ENCODE measurements at places on chromosomes 4 and X.
A peak's percentile ranks its signal among the peaks of the same experiment; 100 is the strongest.

- no peak for DNase-seq
Measured at GRCh38 chr4:177080388-177080787, 229.3 kb upstream of the NEIL3 start.

- DNase-seq, result no peak
Measured at GRCh38 chr4:6929812-6930464, 20.3 kb downstream of the TBC1D14 start.

- peak; percentile 72 for DNase-seq
Measured at GRCh38 chr4:77579406-77580076, 26.1 kb upstream of the CXCL13 start.

GRCh38 chrX:73134741-73135140 is 55.4 kb upstream of the PABPC1L2A start:
- DNase-seq, result no peak

GRCh38 chrX:1720836-1721235 is 106.0 kb downstream of the ASMT start:
- DNase-seq, result no peak

DNA sequence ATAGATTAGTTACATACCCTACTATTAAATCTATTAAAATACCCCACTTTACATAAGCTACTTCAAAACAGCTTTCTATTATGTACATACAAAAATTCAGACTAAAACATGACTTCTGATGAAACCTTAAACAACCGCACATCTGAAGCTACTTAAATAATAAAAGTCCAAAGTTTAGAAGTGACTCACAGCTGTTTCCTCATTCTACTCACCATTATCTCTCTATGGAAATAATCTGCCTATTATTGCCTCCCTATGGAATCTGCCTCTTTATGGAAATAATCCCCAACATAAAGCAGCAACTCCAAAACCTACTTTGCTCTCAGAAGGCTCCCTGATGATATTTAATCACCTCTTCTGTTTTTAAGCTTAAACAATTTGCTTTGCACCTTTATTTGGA is 15.7 kb upstream of the BANK1 start:
- peak; percentile 70 for DNase-seq

- no peak for DNase-seq
Measured at GRCh38 chr4:38452009-38452408, 212.0 kb upstream of the KLF3 start.

- no peak for DNase-seq
Measured at GRCh38 chr4:83205760-83206159, 78.8 kb downstream of the COQ2 start.

GRCh38 chrX:29257521-29257920 is 670.3 kb downstream of the IL1RAPL1 start:
- no peak for DNase-seq

- DNase-seq, result no peak
Measured at GRCh38 chr4:12499693-12500092, 984.4 kb downstream of the RAB28 start.

GRCh38 chr4:23278845-23279244 is 586.1 kb downstream of the GBA3 start:
- DNase-seq, result no peak

DNA sequence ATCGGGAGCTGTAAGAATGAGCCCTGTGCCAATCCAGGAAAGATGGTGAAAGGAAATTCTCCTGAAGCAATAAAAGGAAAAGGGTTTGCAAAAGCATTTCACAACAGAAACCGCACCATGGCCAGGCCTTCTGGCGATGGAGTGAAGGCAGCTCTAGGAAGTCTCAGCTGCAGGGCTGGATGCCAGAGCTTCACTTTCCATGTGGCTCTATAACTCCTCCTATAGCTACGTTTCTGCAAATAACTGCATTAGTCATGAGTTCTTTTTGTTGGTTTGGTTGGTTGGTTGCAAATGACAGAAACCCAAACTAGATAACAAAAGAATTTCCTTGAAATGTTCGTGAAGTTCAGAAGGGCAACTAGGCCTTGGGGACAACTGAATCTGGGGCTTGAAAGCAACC is 84.6 kb downstream of the RELL1 start:
- no peak for DNase-seq

DNA sequence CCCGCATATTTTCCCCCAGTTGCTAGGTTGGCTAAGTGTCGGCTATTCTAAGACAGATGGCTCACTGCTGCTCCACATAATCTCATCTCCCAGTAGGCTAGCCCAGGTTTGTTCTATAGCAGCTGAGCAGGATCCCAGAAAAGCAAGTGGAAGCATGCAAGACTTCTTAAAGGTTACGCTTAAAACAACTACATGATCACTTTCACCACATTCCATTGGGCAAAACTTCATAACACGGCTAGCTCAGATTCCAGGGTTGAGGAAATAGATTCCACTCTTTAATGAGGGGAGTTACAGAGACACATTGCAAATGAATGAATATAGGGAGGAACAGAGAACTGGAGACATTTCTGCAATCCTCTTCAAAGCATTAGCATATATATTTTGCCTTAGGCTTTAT is 12.9 kb upstream of the RAB33B start:
- no peak for DNase-seq

DNA sequence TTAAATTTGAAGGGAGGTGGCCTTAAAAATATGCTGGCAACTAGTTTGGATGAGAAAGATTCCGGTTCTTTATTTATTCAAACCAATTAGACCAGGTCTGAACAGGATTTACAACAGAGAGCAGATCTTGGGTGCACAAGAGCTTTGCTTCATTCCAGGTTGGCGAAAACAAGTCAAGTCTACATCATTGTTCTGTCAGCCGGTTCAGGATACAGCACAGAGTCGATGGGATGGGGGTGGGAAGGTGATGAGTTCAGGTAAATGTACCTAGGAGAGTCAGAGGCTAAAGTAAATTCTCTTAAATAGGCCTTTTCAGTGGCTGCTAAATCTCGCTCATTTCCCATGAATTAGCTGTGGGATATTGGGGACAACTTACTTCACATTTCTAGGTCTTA is 882 bp upstream of the STIM2 start:
- DNase-seq, result no peak

GRCh38 chr4:7435471-7436061 is 836 bp upstream of the PSAPL1 start:
- DNase-seq, result no peak

GRCh38 chr4:129335276-129335675 is 239.3 kb downstream of the C4orf33 start:
- no peak for DNase-seq

DNA sequence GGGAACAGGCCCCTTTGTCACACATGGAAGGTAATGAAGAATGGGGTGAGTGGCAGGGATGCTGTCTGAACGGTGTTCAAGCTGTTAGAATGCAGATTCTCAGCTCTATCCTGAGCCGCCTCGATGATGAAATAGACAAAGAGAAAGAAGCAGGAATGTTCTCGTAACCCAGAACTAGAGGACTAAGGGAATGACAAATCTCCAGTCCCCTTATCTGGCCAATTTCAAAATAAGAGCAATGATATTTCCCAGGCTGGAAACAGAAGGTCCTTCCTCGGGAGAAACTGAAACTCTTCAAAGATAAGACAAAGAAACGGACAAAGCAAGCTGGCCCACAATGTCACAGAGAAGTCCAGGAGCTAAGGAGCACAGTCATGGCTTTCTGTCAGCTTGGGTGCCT is 29.5 kb upstream of the MTNR1A start:
- no peak for DNase-seq

GRCh38 chr4:37882665-37883296 is 8.1 kb upstream of the TBC1D1 start:
- no peak for DNase-seq

- DNase-seq, result no peak
Measured at GRCh38 chrX:31271615-31272471, 200.0 kb upstream of the FTHL17 start.

- no peak for DNase-seq
Measured at GRCh38 chr4:144655491-144655890, 9.5 kb downstream of the HHIP start.

GRCh38 chr4:89551191-89551590 is 243.6 kb upstream of the GPRIN3 start:
- DNase-seq, result no peak

DNA sequence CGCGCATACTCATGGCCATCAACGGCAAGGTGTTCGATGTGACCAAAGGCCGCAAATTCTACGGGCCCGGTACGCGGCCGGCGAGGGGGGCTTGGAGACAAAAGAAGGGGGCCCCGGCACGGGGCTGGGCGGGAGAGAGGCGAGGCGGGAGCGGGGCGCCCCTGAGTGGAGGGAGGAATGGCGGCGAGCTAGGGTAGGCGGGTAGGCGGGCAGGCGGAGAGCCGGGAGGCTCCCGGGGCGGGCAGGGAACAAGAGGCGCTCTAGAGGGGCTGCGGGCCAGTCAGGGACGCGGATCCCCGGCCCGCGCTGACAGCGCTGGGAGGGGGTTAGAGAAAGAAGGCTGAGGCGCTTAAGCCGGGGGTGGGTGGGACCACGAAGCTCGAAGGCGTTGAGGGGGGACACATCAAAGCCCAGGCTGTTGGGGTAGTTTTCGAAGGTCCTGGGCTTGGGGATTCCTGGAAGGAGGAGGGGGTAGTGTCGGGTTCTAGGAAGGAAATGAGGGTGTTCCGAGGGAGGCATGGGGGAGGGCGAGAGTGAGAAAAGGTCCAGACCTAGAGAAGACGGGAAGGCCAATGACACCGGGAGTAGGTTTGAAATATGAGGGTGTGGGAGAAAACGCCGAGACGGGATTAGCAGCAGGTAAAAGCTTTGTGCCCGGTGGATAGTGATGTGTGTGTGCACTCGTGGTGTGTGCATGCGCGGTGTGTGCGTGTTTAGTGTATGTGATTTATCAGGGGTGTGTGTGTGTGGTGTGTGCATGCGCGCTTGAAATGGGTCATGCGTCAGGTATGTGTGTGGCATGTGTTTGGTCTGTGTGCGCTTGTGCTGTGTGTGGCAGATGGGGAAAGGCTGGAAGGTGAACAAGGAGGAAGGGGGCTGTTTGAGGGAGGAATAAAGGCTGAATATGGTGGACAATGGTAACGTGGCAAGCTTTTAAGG is 807 bp downstream of the PGRMC1 start:
- no peak for DNase-seq

DNA sequence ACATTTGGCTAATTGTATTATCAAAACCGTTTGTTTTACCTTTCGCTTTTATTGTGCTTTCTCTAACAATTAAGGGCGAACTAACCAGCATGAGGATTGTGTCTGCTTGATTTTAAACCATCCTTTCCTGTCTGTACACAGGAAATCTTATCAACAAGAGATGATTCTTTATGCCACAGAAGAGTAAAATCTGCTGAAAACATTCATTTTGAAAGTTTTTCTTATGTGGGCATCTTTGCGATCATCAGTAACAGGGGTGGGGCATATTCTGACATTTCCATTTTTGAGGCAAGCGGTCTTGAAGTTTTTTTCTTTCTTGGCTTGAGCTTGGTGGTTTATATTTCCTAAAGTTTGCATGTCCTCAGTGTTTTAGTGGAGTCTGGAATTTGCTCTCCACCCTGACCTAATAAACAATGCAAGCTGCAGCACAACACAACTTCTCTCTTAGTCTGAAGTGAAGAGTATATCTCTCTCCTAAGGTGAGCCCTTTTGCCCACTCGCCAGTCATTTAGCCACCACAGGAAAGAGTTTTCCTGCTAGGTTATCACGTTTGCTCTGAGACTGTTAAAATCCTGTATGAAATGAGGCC is 26.6 kb downstream of the NFKB1 start:
- no peak for DNase-seq

DNA sequence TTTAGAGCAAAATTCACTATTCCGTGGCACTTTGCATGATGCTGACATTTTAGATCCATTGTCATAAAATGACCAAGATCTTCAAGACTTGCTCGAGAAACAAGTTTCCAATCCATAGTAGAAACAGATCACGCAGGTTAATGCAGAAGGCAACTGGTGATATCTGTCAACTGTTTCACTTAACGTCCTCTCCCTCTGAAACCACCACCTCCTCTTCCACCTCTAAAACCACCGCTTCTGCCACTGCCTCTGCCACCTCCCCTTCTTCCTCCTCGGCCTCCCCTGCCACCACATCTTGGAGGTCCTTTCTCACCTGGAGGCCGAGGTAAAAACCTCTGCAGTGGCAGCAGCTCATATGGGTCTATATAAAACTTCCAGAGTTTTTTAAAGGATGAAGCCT is 84.6 kb upstream of the IRF2 start:
- DNase-seq, result no peak

DNA sequence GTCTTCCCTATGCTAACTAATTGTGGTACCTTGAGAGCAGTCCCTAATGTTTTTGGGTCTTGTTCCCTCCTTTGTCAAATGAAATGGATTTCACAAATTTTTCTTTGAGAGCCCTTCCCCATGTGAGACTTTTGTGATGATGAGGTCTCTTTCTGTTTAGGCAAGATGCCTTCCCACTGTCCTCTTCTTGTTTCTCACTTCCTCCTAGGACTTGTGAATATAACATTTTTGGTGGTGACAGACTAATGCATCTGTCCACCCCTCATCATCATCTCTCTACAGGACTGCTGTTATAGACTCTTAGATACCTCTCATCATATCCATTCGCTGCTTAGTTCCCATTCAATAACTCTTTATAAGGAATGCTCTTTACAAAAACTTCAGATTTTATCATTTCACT is 8.7 kb upstream of the ANK2 start:
- DNase-seq, result no peak

- DNase-seq, result no peak
Measured at GRCh38 chrX:155313766-155314165, 20.6 kb downstream of the CLIC2 start.

DNA sequence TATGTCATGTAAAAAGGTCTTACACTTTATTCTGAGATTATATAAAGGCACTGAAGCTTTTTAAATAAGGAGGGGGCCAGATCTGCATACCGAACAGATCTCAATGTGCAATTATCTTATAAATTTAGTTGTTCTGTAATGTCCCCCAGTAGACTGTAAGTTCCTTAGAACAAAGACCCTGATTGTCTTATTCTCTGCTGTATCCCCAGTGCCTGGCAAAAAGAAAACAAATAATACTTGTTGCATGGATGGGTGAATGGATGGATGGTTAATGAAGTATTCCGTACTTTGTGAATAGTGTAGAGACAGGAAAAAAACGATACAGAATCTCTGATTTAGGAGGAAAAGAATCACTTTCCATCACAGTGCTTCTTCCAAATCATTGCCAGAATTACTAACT is 141.5 kb downstream of the CHM start:
- DNase-seq, result no peak

DNA sequence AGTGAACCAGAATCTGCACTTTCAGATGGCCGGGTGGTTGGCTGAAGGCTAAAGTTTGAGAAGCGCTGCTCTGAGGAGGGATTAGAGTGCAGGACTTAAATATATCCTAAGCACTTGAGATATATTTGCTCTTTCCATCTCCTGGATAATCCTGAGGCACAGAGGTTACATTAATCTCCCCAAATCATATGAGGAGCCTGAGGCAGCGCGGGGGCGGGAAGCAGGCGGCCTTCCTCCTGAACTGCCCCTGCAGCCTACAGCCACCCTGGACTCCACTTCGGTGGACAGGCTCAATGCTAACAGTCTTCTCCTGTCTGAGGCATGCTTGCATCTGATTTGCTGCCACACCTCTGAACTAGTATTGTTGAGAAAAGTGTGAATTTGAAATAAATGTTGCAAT is 72.5 kb downstream of the AFAP1 start:
- DNase-seq, result no peak

- no peak for DNase-seq
Measured at GRCh38 chrX:68865300-68865699, 36.5 kb downstream of the EFNB1 start.

GRCh38 chrX:3262901-3263300 is 83.6 kb downstream of the MXRA5 start:
- DNase-seq, result peak; percentile 5

GRCh38 chrX:123580792-123581191 is 152.1 kb downstream of the THOC2 start:
- no peak for DNase-seq

GRCh38 chrX:51737091-51737490 is 6.2 kb upstream of the GSPT2 start:
- DNase-seq, result no peak

Measured in LoVo (cell line).